ENCODE measurements at places on chromosomes 3 and 15.

- DNase-seq, result no peak
These were observed 83.4 kb upstream of the FGF7 start for GRCh38 chr15:49339656-49340055.

DNA sequence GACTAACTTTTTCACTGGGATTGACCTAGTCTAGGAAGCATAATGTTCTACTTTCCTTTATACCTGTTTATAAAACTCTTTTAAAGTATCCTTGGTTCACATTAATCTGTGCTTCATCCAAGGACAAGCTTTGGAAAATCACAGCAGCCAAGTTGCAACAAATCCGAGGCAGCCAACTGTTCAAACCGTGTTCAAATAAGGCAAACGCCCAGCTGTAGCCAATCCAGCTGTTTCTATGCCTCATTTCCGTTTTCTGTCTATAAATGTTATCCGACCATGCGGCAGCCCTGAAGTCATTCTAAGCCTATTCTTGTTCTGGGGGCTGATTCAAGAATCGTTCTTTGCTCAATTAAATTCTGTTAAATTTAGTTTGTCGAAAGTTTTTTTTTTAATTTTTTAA is 78.3 kb downstream of the FMN1 start:
- no peak for DNase-seq

DNA sequence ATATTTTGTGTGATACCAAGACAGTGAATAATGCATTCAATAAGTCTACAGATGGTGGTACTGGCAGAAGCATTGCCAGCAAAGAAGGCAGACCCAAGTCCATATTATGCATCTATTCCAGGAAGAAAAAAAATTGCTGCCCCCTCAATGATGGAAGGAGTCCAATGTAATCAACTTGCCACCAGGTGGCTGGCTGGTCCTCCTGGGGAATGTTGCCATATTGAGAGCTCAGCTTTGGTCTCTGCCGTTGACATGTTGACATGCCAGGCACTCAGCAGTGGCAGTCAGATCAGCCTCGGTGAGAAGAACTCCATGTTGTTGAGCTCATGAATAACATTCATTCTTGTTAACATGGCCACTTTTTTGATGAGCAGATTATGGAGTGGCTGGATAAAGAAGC is 298.5 kb downstream of the IGSF11 start:
- no peak for DNase-seq

- DNase-seq, result no peak
These were observed 14.7 kb downstream of the TIMP4 start for GRCh38 chr3:12143949-12144504.

- no peak for DNase-seq
These were observed 652.5 kb downstream of the EDEM1 start for GRCh38 chr3:5840056-5840455.

DNA sequence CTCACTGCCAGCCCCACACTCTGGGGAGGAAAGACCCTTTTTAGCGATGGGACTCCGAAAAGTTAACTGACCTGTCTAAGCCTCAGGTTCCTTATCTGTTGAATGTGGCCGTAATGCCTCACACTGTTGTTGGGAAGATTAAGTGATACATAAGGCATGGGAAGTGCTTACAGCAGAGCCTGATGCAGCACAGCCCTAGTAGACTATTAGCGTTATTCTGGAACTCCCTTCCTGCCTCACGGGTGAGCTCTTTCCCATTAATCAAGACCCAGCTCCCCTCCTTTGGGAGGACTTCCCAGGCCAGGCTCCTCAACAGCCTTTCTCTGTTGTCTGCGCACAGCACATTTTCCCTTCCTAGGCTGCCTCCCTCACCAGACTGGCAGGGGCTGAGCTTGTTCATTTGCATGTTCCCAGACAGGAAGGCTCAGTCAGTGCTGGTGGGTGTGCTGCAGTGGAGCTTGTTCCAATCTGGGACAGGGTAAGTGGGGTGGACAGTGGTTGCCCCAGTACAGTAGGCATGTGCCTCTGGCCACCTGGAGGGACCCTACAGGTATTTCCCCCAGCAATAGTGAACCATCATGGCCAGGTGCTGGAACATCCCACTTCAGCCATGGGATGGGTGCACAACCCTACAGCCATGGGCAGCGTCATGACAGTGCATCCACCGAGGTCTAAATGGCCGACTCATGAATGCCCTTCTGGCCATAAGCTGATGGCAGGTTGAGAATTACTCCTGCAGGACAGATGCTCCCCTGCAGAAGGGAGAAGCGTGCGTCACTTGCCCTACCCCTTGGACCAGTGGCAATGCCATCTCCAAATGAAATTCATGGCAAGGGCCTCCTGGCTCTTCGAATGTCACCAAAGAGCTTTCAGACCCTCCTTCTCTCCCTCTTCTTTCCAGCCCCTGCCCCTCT is 5.8 kb upstream of the PSTPIP1 start:
- DNase-seq, result no peak

DNA sequence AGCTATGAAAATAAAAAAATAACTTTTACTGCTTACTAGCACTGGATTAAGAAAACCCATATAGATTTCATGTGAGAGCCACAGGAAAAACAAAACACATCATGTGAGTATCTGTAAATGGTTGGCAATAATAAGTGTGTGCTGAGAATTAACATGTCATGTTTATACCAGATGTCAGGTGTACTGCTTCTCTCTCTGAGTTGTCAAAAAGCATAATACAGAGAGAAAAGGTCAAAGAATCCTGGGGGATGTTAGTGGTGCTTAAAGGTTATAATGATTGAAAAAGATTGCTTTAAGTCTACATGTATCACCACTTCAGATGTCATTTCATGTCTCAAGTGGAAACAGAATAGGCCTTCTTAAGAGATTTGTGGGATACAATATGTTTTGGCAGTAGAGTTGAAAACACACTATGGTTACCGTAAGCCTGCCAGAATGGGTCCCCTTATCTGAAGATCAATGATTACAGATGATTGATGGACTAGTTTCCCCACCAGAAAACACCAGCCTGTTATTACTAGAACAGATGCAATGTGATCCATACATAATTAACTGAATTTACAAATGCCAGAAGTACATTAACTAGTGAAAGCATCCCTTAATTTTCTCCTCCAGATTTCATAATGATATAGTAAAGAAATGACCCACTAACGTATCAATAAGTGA is 204.1 kb downstream of the CNTN3 start:
- no peak for DNase-seq

GRCh38 chr15:77053709-77054108 is 17.2 kb downstream of the TSPAN3 start:
- DNase-seq, result no peak

DNA sequence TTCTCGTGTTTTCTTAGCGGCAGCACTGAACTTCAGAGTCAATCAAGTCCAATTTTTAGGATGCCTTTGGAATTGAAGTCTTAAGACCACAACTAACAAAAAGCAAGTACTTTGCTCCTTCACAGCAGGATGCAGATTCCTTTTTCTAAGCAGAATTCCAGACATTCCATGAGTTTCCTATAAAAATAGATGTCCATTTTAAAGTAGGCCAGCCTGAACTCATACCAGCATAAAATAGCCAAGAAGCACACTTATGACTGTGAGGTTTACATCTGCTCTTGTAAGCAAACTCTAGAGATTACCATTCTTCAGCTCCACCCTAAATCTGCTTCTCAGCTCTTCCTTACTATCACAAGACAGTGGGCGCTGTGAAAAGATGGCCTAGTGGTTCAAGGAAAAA is 85.8 kb downstream of the THBS1 start:
- DNase-seq, result no peak

GRCh38 chr15:41411031-41411430 is 5.9 kb upstream of the RTF1 start:
- DNase-seq, result no peak

GRCh38 chr3:10234526-10235230 is 13.6 kb upstream of the TATDN2 start:
- no peak for DNase-seq

DNA sequence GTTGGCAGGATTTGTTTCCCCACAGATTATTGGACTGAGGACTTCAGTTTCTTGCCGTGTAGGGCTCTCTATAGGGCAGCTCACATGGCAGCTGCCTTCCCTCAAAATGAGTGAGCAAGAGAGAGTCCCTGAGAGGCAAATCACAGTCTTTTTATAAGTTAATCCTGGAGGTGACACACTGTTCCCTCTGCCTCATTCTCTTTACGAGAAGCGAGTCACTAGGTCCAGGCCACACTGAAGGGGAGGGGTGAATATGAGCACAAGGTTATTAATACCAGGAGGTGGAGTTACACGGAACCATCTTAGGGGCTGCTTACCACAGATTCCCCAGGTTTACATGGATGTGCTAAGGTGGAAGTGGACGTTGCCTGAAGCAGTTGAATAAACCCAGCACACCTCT is 77.0 kb downstream of the LPP start:
- peak; percentile 25 for DNase-seq

GRCh38 chr3:24341668-24342067 is 153.0 kb downstream of the THRB start:
- DNase-seq, result no peak

DNA sequence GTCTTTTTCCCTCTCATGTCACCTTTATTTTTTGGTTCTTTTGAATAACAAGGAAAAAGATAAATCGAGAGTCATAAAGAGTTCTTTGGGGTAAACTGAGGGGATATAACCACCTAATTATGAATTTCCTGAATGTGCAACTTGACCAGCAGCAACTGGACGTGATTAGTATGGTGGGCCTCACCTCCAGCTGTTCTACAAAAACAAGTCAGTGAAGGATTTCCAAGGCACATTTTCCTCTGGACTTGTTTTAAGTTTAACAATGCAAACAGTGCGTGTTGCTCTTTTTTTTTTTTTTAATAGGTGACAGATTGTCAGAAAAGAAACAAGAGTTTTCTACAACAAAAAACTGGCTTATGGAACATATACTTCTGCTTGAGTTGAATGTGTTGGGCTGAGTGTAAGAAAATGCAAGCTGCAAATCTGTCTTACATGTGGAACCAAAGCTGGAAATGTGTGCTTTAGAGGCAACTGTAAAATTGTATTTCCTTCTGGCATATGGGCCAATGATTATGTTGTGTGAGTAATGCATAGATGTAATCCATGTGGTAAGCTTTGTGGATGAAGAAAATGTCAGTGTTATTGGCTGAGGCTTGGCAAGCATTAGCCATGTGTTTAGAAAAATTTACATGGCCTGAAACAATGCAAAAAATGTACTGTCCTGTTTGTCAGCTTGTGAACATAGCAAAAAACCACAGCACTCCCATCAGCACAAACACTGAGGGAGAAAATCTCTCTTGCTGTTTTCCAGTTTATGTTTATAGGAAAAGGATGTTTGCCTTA is 44.5 kb upstream of the FNDC3B start:
- DNase-seq, result no peak

DNA sequence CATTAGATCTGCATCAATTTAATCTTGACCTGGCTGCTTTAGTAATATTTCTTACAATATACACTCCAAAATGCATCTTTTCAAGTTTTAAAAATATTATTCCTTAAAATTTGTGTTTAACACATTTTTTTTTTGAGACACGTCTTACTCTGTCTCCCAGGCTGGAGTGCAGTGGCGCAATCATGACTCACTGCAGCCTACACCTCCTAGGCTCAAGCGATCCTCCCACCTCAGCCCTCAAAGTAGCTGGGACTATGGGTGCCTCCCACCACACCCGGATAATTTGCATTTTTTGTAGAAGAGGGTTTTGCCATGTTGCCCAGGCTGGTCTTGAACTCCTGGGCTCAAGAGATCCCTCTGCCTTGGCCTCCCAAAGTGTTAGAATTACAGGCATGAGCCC is 73.6 kb downstream of the ETV5 start:
- no peak for DNase-seq

DNA sequence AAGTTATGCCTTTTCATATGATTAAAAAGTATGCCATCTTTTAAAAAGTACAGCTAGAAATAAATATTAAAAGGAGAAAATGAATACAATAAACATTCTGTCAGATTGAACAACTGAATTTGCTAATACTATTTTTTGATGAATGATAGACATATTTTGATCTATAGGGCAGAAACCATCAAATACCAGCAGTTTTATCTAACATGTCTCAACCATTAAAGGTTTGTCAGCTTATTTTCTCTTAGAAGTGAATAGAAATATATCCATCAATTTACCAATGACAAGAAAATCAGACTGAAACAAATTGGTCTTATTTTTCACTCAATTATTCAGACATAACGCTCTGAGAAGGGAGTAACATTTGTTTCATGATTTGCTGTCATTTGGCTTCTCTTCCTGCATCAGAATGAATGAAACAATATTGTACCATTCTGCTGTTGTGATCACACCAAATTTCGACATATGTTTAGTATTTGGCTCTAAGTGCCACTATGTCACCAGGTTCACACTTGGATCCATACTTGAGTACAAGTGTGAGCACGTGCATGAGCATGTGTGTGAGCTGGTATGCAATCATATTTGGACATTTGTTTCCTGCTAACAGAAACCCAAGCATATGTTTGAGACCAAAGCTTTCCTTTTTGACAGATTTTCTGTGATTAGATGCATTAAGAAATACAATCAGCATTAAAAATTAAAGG is 86.5 kb downstream of the THRB start:
- no peak for DNase-seq

DNA sequence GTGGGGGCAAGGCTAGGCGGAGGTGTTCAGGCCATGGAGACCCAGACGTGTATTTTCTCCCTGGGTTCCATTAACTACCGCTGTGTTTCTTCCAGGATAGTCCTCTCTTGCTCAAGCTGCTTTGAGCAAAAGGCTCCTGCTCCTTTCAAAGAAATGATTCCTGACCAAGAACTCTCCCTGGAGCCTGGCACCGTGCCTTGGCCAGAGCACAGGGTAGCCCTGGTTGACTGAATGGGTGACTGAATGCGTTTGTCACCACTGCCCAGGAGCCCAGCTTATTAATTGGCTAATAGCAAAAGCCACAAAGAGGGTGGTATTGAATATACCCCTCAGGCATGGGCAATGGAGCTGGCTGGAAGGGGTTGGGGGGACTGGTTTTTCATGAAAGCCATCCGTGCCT is 13.9 kb downstream of the RASGRF1 start:
- DNase-seq, result no peak

- DNase-seq, result no peak
These were observed 14.8 kb downstream of the PPP2R3A start for GRCh38 chr3:135980343-135980742.

DNA sequence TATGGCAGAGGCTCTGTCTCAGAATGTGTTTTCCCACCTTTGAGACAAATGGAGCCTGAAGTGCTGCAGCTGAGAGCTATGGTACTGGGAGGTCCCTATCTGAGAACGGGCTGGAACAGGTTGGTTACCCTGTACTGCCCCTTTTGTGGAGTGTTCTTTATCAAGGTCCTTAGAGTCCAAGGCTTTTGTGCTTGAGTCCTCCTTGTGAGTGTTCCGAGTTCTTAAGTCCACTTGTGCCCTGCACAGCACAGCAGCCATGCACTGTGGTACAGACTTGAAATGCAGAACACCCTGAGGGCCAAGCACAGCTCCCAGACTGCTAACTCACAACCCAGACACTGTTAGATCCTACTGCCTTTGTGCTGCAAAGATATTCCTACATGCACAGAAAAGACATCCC is 67.8 kb downstream of the ARHGAP31 start:
- no peak for DNase-seq

- no peak for DNase-seq
These were observed 6.6 kb upstream of the KBTBD8 start for GRCh38 chr3:66991459-66991858.

DNA sequence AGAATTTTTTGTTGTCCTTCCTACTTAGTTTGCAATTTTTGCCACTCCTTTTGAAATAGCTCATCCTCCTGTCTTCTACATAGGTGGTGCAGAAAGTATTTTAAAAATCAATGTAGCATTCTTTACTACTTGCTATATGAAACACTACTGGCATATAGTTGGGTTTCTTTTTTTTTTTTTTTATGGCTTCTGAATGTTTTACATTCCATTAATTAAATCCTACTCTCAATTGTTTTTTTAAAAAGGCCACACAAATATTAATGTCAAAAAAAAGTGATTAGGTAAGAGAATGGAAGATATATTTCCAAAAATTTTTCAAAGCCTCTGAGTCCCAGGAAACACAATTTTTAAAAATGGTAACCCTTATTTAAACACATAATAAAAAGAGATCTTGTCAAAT is 262.6 kb downstream of the MAGI1 start:
- DNase-seq, result no peak

Data from stimulated activated CD4-positive, alpha-beta T cell treated with anti-CD3 and anti-CD28 coated beads, Interleukin-1b, Interleukin-23, amount 100 ng/mL, for 48 hours (primary cell).